ENCODE measurements at places on chromosomes 4 and X. TPM values are rescaled to one million over a fixed set of nuclear protein-coding genes. Genes with fewer than 3 reads are reported as not detected.

Gene CLCN5
- total RNA-seq = 4.6 TPM

- DNase-seq = peak; percentile 44
Observed at GRCh38 chrX:46547857-46548256, 2.6 kb upstream of the ZNF674 start.

DNA sequence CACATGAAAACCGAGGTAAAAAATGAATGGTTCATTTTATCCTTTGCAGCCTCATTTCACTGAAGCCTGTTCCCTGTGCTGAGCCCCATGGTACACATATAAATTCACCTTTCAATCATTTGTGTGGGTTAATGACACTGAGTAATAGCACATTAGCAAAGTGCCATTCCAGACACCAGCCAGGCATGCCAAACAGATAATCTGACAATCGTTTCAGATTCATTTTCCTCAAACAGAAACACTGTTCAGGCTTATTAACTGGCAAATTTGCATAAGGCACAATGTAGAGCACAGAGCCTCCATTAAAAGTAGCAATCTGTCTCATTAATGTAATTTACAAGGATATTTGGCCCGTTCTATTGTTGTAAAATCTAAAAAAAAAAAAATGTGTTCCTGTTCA lies 76.2 kb downstream of the UNC5C start:
- no peak for DNase-seq

Gene ANXA3
- 23.8 TPM for total RNA-seq

DNA sequence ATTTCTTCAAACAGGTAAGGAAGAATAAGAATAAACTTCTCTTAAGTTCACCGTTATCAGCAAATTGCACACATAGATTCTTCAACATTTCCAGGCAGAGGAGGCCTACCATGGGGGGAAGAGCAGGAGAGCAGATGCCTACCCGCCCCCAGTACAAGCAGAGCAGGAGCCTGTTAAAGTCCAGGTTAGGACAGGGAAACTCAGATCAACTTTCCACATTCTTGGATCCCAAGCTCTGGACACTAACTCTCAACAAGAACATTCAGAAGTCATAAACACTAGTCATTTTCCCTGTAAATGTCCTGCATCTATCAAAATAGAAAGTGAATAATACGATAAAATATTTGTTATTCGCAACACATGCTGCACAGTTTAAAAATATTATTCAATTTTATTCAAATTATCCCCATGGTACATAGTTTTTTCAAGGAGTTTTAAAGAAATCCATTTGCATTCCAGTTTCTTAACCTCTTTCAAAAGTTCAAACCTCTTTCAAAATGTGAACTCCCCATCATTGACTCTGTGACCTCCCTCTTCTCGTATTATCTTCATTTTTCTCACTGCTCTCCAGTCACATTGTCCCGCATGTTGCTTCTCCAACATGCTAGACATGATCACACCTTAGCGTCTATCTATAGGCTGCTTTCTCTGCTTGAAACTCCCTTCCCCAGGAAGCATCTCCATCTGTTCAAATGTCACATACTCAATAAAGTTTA lies 185.2 kb upstream of the NEIL3 start:
- DNase-seq = no peak

Gene AFAP1
- total RNA-seq = 29.8 TPM

- peak; percentile 2 for DNase-seq
Observed at GRCh38 chr4:46329118-46329976, 60.6 kb downstream of the GABRA2 start.

DNA sequence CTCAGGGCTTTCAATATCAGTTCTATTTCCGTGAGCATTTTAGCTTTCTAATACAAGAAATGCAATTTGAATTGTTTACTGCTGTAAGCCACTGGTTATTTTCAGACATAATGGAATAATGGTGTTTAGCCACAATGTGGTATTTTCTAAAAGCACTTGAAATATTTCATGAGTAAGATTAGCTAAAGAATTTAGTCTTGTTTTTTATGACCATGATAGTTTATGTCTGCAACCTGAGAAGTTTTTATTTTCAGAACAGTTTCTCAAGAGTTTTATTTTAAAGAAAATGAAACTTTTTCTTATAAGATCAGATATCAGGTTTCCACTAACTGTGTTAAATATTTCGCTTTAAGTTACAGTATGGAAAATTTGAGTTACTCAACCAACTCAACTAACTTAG lies 60.2 kb downstream of the SLIT2 start:
- DNase-seq = no peak

GRCh38 chrX:87900320-87900908 lies 382.8 kb downstream of the KLHL4 start:
- no peak for DNase-seq

- peak; percentile 89 for DNase-seq
Observed at GRCh38 chr4:123244137-123244536, 152.5 kb upstream of the SPRY1 start.

Gene LINC00632
- 0.40 TPM for total RNA-seq

DNA sequence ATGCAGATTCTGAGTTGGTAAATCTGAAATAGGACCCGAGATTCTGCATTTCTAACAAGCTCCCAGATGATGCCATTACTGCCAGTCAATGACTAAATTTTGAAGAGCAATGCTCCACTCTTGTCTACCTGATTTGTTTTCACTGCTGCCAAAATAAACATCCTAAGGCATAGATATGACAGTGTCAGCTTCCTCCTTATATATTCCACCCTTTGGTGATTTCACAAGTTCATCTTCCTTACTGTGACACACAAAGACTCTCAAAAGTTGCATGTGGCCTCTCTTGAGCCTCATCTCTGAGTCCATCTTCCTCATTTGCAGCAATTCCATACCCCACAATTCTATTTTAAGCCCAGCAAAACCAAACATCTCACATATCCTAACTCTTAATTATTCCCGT lies 110.9 kb downstream of the FBXW7 start:
- DNase-seq = no peak

DNA sequence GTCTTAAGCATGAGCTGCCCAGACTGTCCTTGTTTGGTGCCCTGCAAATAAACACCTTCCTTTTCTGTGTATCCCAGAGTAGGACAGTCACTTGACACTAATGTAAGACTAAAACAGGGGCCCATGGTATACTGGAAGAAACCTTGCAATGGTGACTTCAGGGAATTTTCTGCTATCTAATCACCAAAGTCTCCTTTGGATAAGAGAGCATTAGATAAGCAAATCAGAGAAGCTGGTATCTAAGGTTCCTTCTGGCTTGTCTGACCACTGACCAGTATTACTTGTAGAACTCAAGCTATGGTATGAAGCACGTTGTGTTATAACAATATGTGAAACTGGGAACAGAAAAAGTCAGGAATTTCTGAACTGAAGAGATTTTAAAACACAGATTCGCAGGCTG lies 173.9 kb downstream of the COL25A1 start:
- no peak for DNase-seq

Gene H2BW2
- total RNA-seq = not detected

DNA sequence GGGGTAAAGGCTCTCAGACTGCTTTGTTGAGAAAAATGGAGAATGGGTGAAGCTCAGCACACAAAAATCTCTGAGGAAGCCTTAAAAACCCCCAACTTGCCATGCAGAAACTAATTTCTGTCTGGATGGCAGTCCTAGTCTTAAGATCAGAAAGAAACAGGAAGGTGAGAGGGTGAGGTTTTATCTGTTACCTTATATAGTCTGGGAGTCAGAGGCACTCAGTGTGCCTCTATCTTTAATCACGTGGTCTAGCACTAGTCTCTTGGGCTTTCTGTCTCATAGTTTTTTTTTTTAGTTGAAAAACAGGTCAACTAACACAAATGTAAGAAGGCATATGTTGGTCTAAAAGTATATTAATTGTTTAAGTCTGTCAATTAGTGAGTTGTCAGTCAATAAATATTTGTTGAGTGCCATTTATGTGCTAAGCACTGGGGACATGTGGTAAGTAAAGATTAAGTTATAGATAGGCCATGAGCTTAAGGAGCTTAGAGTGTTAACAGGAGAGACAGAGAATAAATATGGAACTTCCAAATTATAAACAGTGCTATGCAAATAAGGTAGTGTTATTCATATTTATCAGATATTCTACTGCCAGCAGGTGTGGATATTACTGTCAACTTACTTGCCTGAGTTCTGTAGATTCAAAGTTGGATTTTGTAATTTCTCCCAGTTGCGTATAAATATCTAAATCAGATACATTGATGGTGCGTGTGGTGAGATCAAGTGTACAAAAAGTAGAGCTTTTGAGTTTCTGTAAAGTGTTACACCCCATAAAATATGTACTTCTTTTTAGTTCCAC lies 7.0 kb downstream of the CYBB start:
- DNase-seq = no peak

- no peak for DNase-seq
Observed at GRCh38 chrX:1488141-1488540, 35.4 kb upstream of the ASMTL start.

Gene GLRA2
- not detected for total RNA-seq

GRCh38 chr4:15836362-15836761 lies 58.2 kb downstream of the CD38 start:
- DNase-seq = no peak

DNA sequence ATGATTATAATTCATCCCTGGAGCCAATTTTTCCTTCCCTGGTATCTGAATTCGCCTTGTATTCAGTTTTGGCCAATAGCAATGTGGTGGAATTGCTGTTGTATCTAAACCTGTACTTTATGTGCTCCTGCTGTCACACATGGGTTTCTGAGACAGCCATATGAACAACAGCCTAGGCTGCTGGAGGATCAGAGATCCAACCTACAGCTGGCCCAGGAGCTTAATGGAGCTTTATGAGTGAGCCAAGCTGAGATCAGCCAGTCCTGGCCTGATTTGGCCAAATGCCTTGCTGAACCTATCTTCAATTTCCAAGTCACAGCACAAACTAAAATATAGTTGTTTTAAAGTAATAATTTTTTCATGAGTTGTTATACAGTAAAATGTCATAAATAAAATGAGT lies 1071.5 kb downstream of the PCDH7 start:
- DNase-seq = no peak

Gene NAT8L
- total RNA-seq = under 0.01 TPM

- DNase-seq = no peak
Observed at GRCh38 chrX:107440187-107440586, 9.3 kb upstream of the FRMPD3 start.

- no peak for DNase-seq
Observed at GRCh38 chr4:54172156-54172555, 56.9 kb upstream of the PDGFRA start.

- no peak for DNase-seq
Observed at GRCh38 chrX:2875136-2875481, 46.4 kb downstream of the GYG2 start.

Gene FAM9C
- under 0.01 TPM for total RNA-seq

GRCh38 chr4:86977621-86978184 lies 42.9 kb downstream of the AFF1 start:
- DNase-seq = peak; percentile 92

Gene FIP1L1
- total RNA-seq = 37.9 TPM

GRCh38 chr4:180926277-180926676 lies 1316.9 kb upstream of the TENM3 start:
- no peak for DNase-seq

- DNase-seq = peak; percentile 66
Observed at GRCh38 chr4:20462426-20463175, 210.9 kb downstream of the SLIT2 start.

Gene CXCL6
- total RNA-seq = 0.22 TPM

DNA sequence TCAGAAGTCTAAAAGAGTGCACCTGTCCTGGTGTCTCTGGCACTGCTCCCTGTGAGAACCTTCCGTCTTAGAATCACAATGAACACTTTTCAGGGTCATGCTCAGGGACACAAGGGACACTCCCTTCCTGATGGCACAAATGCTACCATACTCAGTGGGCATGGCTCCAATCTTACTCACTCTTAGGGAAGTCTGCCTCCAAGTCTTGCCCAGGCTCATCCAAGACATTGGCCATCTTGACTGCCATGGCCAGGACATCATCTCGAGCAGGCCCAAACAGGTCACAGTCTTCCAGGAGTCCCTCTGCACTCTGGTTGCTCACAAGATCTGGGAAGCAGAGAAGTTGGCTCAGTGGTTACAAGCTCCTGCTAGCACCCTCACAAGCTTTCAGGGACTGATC lies 8.8 kb downstream of the ZMYM3 start:
- DNase-seq = no peak

Gene FAM47E
- total RNA-seq = not detected

DNA sequence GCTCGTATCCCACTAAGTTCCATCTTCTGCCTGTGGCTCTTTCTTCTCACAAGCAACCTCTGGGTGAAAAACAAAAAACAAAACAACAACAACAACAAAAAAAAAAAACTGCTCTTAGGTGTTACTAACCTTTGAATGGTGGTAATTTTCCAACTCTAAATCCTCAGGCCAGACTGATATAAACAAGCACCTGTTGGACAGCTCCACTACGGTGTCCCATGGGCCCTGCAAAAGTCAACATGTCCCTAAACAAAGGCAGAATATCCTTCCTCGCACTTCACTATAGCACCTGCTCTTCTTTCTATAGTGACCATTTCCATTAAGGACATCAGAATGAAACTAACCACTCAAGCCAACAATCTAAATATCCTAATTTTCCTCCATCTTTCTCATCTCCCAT lies 54.6 kb upstream of the PARM1 start:
- DNase-seq = no peak

Gene CSAG1
- not detected for total RNA-seq

GRCh38 chr4:145097331-145097820 lies 620 bp downstream of the ANAPC10 start:
- DNase-seq = no peak

DNA sequence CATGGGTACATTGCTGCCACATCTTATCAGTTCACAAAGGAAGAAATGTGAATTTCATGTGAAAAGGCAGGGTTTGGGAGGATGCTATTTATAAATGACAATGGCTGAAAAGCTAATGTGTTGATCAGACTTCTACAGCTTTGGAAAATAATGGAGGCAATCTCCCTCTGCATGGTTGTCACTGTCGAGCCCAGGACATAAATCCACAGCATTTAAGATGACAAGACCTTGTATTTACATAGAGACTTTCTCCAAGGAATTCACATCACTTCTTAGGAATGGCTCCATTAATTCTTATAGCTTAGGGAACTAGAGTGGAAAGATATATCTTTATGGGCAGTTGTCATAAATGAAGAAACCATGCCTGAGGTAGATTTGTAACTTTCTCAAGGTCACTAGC lies 66.7 kb downstream of the CBLL2 start:
- no peak for DNase-seq

DNA sequence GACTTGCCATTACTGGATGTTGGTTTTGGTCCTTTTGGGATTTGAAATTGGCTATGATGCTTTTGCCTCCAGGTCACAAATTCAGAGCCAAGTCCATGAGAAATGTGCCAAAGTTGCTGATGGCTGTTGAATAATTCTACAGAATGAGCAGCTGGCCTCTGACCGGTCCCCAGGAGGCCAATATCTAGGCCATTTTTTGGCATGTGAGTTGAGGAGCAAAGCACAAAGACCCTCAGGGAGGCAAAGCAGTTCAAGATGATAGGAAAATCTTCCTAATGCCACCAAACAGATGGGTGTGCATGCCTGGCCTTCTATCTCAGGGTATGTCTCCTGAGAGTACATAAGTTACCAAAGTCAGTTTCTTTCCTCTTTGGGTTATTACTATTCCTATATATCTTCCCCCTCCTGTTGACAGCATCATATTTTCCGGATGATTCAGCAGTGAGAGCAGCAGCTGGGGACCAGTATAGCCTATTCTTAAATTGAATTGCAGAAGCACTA lies 44.4 kb downstream of the SEL1L3 start:
- no peak for DNase-seq

All from lung microvascular endothelial cell (primary cell).